ENCODE measurements at places on chromosomes 6 and 20.

- DNase-seq, result peak; percentile 24
Measured at GRCh38 chr6:143844006-143844405, 868 bp downstream of the LTV1 start.

DNA sequence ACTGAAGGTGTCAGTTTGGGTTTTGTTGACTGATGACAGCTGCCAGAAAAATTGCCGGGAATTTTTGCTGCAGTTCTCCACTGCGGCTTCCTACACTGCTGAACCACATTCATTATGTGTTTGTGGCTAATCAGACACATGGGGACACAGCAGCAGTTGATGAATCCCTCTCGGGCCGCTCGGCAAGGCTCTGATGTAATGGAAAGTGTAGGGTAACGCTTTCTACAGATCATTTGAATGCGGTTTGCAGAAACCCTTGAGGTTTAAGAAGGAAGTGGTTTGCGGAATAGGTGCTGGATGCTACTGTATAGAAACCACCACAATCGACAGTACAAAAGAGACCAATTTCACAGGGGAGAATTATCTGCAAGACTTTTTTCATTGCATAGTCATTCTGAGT is 138.7 kb upstream of the SASH1 start:
- DNase-seq, result peak; percentile 85

DNA sequence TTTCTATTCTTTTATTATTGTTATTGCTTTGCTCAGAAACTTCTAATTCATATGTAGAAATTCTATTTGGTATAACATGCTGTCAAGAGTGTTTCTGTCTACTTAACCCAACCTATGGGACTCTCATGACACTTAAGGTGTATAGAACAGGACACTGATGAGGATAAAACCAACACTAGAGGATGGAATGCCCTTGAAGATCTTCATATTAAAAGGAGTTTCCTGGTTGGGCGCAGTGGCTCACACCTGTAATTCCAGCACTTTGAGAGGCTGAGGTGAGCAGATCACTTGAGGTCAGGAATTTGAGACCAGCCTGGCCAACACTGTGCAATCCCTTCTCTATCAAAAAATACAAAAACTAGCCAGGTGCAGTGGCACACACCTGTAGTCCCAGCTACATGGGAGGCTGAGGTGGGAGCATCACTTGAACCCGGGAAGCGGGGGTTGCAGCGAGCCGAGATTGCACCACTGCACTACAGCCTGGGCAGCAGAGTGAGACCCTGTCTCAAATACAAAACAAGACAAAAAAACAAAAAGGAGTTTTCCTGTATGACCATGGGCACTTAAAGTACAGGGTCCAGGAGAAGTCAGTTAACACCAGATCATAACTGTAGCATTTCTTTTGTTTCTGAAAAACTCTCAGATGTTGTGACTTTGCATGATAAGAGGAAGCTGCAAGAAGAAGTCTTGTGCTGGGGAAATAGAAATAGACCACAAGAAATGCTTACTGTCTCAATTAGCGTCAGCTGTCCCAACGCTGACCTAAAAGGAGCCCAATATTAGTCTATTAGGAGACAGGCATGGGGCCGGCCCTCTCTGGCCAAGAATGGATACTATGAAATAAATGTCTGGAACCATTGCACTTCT is 38.9 kb upstream of the CD2AP start:
- no peak for DNase-seq

GRCh38 chr6:147063469-147064031 is 140.7 kb upstream of the STXBP5 start:
- no peak for DNase-seq
